Memory B cell (primary cell): ENCODE measurements at places on chromosomes 7 and 10.

GRCh38 chr7:130838738-130839137, 104.7 kb upstream of the KLF14 start:
- peaks cover 10% of the 10 kb centered on the region for H3K27me3 ChIP-seq
- peaks cover 13% of the 10 kb centered on the region for H3K4me1 ChIP-seq
- DNase-seq, result no peak
- H3K27ac ChIP-seq, result no peak overlapping the region
- H3K36me3 ChIP-seq, result no peaks in the 10 kb centered on the region

- peaks cover under 1% of the 10 kb centered on the region for H3K27me3 ChIP-seq
- H3K36me3 ChIP-seq, result peaks cover 12% of the 10 kb centered on the region
- DNase-seq, result no peak
- H3K27ac ChIP-seq, result peak overlapping the region; percentile 24
- H3K4me1 ChIP-seq, result peaks cover 13% of the 10 kb centered on the region
- no peak overlapping the region for H3K4me3 ChIP-seq
Observed at GRCh38 chr7:1567049-1567771, 2.6 kb downstream of the PSMG3 start.

GRCh38 chr7:4132221-4132620, 549.9 kb upstream of the FOXK1 start:
- no peak overlapping the region for H3K27ac ChIP-seq
- H3K4me1 ChIP-seq, result no peaks in the 10 kb centered on the region
- H3K36me3 ChIP-seq, result no peaks in the 10 kb centered on the region
- no peaks in the 10 kb centered on the region for H3K27me3 ChIP-seq
- no peak overlapping the region for H3K4me3 ChIP-seq

- no peak overlapping the region for H3K27ac ChIP-seq
- no peak for DNase-seq
- H3K27me3 ChIP-seq, result peaks cover 5% of the 10 kb centered on the region
- no peaks in the 10 kb centered on the region for H3K36me3 ChIP-seq
- H3K4me3 ChIP-seq, result no peak overlapping the region
- H3K4me1 ChIP-seq, result no peaks in the 10 kb centered on the region
Observed at GRCh38 chr10:75696536-75696935, 265.1 kb downstream of the LRMDA start.

DNA sequence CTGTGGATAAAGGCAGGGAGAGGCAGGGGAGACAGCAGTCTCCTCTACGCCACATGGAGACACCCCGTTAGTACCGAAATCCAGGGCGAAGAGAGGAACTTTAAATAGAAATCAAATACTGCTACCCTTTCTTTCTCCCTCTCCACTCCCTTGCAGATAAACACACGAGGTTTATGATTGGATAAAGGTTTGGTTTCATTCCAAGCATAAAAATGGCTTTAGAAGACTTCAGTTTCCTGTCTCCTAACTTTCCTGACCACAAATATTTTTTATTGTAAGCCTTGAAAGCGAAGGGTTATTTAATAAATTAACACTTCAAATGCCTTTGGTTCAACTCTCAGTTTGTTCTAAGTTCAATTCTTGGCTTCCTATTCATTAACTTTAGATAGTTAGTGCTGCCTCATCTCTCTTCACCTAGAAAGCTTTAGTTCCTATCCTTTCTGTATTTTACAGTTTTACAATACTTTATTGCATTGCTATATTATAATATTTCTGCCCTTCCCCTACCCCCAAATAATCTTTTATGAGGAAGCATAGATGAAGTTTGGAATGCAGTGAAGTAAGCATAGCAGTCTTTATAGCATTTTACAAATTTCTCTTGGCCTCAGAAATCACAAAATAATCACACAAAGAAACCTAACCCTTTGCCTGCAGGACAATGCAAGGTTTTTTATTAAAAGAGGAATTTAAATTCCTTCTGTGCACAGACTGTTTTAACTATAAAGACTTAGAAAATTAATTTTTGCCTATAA, 31.5 kb upstream of the ARID5B start:
- DNase-seq, result no peak
- H3K4me1 ChIP-seq, result peaks cover 3% of the 10 kb centered on the region
- no peak overlapping the region for H3K27ac ChIP-seq
- no peak overlapping the region for H3K4me3 ChIP-seq

- no peak overlapping the region for H3K27ac ChIP-seq
- H3K27me3 ChIP-seq, result no peaks in the 10 kb centered on the region
- peaks cover 19% of the 10 kb centered on the region for H3K36me3 ChIP-seq
- peaks cover 12% of the 10 kb centered on the region for H3K4me1 ChIP-seq
Observed at GRCh38 chr7:151705636-151706276, 171.2 kb downstream of the PRKAG2 start.

DNA sequence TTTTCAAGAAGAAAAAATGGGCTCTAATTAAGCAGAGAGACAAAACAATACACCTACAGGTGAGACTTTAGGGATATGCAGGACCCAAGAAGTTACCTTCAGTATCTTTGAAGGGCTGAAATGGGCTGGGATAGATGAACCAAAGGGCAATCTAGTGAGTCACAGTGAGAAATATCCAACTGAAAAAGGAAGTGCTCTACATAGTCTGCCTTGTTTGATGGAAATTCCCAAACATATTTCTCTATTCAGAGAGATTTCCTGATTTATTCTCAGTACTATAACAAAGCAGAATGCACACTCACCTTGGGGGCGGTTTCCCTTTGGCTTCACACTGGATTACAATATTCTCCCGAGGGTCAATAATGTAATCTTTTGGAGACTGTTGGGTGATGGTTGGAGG, 104.1 kb upstream of the LAMB4 start:
- H3K36me3 ChIP-seq, result no peaks in the 10 kb centered on the region
- H3K27me3 ChIP-seq, result peaks cover 3% of the 10 kb centered on the region
- no peaks in the 10 kb centered on the region for H3K4me1 ChIP-seq
- H3K4me3 ChIP-seq, result no peak overlapping the region
- DNase-seq, result no peak

DNA sequence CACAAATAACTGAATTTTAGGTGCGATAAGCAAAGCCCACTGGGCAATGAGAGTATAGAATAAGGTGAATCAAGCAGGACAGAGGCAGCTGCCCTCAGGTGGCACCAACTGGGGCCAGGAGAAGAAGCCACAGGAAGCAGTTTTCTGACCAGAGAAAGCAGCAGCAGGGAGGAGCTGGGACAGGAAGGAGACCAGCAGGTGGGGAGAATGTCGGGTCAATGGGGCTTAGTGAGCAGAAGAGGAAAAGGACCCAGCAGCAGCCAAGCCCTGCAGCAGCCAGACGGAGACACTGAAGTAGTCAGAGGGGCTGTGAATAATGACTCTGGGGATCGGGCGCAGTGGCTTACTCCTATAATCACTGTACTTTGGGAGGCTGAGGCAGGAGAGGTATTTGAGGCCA, 209.6 kb upstream of the SH2B2 start:
- H3K4me1 ChIP-seq, result peaks cover 6% of the 10 kb centered on the region
- H3K27ac ChIP-seq, result no peak overlapping the region
- H3K4me3 ChIP-seq, result no peak overlapping the region
- DNase-seq, result no peak
- H3K36me3 ChIP-seq, result peaks cover 24% of the 10 kb centered on the region

DNA sequence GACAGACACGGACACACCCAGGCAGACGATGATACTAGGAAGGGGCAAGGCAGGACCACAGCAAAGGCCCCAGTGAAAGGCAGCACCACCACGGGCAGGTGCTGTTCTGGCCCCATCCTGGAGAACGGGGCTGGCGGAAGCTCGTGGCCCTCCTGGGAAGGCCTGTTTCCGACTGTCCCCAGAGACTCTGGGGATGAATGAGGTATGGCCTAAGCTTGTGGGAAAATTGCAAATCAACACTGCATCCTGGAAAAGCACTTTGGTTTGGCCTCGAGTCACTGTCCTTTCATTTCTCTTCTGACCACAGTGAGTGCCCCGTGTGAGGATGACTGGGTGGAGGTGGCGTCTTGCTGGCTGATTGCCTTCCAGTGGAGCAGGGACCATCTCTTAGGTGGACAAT, 81.6 kb upstream of the ANLN start:
- H3K27ac ChIP-seq, result no peak overlapping the region
- no peak overlapping the region for H3K4me3 ChIP-seq
- H3K27me3 ChIP-seq, result peaks cover 3% of the 10 kb centered on the region
- DNase-seq, result no peak
- no peaks in the 10 kb centered on the region for H3K36me3 ChIP-seq

GRCh38 chr10:6383096-6383812, 180.5 kb downstream of the PFKFB3 start:
- no peak overlapping the region for H3K27ac ChIP-seq
- H3K27me3 ChIP-seq, result no peaks in the 10 kb centered on the region
- H3K4me1 ChIP-seq, result peaks cover 21% of the 10 kb centered on the region

DNA sequence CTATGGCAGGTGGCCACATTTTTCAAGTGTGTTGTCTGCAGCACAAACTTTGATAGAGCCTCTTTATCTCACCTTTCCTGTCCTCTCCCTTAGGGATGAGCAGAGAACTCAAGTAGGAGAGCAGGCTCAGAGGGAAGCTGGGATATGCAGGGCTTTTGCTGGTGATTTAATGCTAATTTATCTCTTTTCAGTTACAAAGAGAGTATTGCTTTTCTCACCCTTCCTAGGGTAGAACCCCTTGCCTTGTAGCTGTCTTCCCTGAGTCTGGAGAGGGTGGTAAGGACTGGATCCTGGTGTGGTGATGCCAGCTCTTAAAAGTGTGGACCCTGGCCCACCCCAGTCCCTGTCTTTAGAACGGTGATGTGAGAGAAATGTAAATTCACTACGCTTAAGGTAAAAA, 1061.4 kb downstream of the TYW1 start:
- H3K27me3 ChIP-seq, result peaks cover 2% of the 10 kb centered on the region
- no peak overlapping the region for H3K4me3 ChIP-seq
- no peak for DNase-seq

DNA sequence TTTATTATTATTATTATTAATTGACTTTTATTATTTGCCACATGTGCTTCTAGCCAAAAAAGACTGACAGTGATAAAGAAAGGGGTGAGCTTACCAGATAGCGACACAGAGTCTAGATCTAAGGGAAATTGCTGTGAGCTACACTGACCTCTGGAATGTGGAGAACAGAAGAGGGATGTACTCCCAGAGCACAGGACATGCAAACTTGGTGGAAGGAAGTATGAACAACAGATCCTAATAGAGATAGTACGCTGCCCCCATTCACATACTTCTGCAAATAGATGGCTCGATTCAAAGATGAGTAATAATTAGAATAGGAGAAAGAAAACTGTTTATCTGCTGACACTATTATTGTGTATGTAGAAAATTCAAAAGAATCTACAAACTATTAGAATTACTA, 109.3 kb upstream of the HPS1 start:
- no peak overlapping the region for H3K4me3 ChIP-seq
- H3K27ac ChIP-seq, result no peak overlapping the region
- peaks cover 10% of the 10 kb centered on the region for H3K27me3 ChIP-seq
- no peaks in the 10 kb centered on the region for H3K4me1 ChIP-seq
- no peak for DNase-seq

DNA sequence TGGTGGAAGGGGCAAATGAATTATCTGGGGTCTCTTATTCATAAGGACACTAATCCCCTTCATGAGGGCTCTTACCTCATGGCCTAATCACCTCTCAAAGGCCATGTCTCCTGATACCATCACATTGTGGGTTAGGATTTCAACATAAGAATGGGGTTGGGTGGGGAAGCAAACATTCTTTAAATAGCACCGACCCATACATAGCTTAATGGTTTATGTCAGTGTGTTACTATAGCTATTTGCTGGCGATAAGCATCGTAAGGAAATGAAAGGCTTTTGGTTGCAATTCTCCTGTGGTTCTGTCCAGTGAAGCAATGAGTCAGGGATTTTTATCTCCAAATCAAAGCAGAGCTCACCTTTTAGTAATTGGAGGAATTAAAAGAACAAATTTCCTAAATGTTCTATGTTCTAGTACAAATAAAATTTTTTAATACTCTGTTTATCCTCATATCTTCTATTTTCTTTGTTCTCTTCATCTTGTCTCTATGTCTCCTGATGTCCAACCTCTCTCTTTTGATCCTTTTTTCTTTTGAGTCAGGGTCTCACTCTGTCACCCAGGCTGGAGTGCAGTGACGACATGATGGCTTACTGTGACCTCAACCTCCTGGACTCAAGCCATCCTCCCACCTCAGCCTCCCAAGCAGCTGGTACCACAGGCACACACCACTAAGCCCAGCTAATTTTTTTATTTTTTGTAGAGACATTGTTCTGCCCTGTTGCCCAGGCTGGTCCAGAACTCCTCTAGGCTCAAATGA, 57.0 kb upstream of the GLCCI1 start:
- peaks cover 8% of the 10 kb centered on the region for H3K4me1 ChIP-seq
- H3K27me3 ChIP-seq, result no peaks in the 10 kb centered on the region
- no peak overlapping the region for H3K4me3 ChIP-seq
- H3K36me3 ChIP-seq, result peaks cover 19% of the 10 kb centered on the region
- DNase-seq, result no peak
- no peak overlapping the region for H3K27ac ChIP-seq

DNA sequence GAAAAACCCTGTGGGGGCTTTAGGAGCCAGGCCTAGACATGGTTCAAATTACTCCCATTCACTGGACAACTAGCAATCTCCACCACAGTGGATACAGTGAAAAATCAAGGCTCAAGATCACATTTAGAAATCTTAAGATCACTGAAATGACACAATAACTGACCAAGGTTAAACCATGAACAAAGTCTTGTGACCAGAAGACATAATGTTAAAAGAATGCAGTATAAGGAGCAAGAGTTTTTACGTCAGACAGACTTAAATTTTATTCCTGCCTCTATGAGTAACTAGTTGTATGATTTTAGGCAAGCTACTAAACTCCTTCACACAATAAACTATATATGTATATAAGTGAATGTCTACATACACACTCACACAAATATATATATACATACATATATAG, 68.5 kb downstream of the MICU1 start:
- H3K27me3 ChIP-seq, result no peaks in the 10 kb centered on the region
- no peak for DNase-seq
- peaks cover 5% of the 10 kb centered on the region for H3K4me1 ChIP-seq

GRCh38 chr10:58641708-58642107, 129.0 kb downstream of the BICC1 start:
- no peaks in the 10 kb centered on the region for H3K4me1 ChIP-seq
- H3K27me3 ChIP-seq, result peaks cover 3% of the 10 kb centered on the region
- DNase-seq, result no peak
- H3K36me3 ChIP-seq, result no peaks in the 10 kb centered on the region
- H3K4me3 ChIP-seq, result no peak overlapping the region

- H3K4me1 ChIP-seq, result peaks cover 8% of the 10 kb centered on the region
- H3K27ac ChIP-seq, result peak overlapping the region; percentile 7
- H3K4me3 ChIP-seq, result no peak overlapping the region
- no peaks in the 10 kb centered on the region for H3K36me3 ChIP-seq
- H3K27me3 ChIP-seq, result no peaks in the 10 kb centered on the region
- no peak for DNase-seq
Observed at GRCh38 chr10:3825244-3825643, 40.2 kb upstream of the KLF6 start.
